ENCODE measurements at places on chromosomes 7 and 10.

GRCh38 chr7:38563741-38564140 is 67.4 kb downstream of the AMPH start:
- no peak for DNase-seq

DNA sequence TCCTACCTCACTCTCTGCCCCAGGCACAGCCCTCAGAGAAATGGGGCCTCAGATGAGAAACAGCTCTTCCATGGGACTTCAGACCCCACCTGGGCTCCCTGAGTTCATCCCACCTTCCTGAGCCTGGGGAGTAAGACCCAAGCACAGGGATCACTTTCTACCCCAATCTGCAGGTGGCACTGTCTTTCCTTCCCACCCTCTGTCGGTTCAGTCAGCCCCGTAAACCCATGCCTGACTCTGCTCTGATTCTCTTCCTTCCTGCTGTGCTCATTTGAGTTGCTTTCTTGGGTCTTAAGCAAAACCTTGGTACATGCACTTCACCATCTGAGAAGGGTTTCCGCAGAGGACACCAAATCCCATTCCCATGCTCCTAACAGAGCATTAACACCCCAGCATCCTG is 306.4 kb upstream of the CDC14C start:
- DNase-seq = no peak

DNA sequence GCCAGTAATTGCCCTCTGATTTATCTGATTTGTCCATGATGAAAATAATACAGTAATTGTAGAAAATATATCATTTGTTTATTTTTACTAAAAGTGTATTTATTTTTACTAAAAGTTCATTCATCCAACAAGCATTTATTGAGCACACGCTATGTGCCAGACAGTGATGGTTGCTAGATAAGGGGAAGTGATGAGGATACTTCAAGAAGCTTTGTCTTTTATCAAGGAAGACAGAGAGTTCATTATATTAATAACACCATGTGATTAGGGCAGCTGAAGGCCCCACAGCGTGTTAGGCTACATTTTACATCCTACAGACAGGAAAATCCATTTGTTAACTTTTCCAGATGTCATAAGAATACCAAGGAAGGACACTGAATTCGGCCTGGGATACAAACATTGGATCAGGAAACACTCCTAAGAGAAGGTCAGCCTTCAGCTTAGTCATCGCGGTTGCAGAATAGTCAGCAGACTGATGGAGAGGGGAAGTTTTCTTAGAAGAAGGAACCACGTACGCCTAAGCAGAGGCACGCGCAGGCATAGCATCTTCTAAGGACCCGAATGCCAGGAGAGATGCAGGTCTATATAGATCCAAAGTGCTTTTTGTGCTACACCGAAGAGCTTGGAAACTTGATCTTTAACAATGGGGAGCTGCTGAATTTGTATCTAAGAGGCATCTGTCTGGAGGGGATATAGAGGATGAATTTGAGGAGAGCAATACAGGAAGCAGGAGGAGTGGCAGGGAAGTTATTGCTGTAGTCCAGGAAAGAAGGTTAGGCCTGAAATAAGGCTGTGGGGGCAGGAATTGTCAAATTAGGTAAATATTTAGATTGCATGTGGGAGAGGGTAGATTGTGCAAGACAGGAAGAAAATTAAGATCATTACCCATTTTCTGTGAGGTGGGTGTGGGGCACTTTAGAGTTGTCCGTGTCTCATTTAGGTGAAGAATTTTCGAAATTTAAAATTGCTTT is 85.7 kb downstream of the LRGUK start:
- DNase-seq = no peak

- DNase-seq = no peak
Observed at GRCh38 chr10:132199854-132200311, 13.1 kb downstream of the DPYSL4 start.

- no peak for DNase-seq
Observed at GRCh38 chr10:62637249-62638061, 167.1 kb upstream of the ADO start.

DNA sequence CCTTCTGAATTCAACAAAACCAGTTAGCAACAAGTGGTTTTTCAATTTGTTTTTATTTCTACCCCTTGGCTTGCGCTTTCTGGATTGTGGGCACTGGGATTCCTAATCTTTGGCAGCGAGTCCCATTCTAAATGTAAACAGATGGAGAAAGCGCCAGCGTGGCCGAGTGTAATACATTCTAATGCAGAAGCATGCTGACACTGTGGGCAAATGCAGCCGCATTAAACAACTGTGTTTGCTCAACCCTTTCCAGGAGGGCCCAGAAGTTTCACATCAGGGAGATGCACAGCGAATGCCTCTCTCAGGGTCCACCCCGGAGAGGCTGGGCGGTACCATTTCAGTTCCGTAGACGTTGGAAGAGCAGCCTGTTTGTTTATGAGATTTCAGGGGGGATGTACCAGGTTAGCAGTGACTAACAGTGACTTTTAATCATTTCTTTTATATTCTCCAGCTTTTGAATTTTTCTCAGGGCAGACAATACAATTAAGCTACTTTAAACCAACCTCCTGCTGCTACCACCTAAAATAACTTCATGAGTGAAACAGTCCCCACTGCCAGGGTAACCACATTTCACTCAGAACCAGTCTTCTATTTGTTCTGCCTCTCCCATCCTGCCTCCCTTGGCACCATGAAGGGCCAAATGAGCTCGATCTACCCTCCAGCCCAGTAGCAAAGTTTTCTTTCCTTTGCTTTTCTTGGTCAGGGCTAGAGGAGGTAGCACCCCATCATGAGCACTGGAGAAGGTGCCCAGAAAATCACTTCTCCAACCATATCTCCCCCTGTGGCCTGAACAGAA is 164.2 kb upstream of the ITGB1 start:
- no peak for DNase-seq

DNA sequence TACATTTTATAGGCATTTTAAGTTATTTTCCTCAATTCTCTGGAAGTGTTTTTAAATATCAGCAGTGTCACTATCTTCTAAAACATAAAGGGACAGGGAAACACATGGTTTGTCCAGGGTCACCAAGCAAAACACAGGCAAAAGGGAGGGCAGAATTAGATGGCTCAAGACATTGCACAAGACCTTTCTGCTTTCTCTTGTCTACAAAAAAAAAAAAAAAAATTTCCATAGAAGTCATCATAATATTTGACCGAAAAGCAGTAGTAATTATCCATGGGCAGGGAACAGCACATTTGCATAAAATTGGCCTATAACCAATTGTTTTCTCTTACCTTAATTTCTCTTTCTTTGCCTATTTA is 703.1 kb upstream of the FZD8 start:
- no peak for DNase-seq

- DNase-seq = no peak
Observed at GRCh38 chr10:78896159-78896928, 172.4 kb upstream of the ZMIZ1 start.

DNA sequence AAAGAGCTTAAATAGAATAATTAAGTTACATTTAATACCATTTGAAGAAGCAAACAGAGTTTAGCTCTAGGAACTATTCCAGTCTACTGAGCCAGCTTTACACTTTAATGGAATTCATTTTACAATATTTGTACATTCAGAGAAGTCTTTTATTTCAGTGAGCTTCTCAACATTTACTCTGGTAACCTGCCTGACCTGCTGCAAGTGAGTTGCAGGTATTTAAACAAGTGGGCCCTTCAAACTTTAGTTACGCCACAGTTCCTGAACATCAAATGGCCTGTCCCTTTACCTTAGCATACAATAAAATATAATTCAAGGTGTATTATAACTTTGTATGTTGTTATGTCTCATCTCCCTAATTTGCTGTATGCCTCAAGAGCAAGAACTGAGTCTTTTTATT is 121.6 kb upstream of the SEMA3C start:
- DNase-seq = no peak

GRCh38 chr10:48187713-48188485 is 86.6 kb downstream of the FRMPD2 start:
- no peak for DNase-seq

- DNase-seq = peak; percentile 39
Observed at GRCh38 chr10:119360181-119360921, 153.0 kb downstream of the GRK5 start.

DNA sequence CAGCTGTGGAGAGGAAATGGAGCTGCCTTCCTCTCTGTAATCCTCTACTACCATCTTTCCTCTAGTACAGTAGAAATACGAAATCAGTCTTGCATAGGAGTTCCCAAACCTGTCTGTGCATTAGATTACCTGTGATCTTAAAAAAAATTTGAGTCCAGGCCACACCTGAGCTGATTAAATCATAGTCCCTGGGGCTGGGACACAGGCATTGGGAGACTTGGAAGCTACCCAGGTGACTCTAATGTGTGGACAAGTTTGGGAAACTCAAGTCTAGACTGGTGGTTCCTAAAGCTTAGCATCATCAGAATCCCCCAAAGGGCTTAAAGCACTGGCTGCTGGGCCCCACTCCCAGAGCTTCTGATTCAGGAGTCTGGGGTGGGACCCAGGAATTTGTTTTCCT is 152.7 kb upstream of the GLI3 start:
- no peak for DNase-seq

DNA sequence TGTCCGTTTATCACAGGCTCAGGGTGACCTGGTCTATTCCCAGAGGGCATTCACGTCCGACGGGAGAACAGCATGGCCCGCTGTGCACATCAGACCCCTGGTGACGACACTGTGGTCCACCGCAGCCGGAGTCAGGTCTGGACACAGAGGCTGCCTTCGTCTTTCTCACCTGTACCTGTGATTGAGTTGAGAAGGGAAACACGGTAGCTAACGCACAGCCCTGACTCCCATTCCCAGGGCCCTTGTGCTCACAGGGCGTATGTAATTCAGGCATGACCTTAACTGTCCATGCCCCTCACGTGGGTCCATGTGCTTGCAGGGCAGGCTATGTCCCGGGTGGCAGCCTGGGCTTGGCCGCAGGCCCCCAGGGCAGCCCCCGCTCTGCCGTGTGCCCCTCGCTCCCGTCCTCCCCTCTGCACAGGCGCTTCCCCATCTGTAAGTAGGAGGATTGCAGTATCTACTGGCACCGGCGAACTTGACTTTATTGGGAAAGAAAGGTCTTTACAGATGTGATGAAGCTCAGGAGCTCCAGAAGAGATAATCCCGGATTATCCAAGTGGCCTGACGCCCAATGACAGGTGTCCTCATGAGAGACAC is 221.3 kb upstream of the TCERG1L start:
- no peak for DNase-seq

DNA sequence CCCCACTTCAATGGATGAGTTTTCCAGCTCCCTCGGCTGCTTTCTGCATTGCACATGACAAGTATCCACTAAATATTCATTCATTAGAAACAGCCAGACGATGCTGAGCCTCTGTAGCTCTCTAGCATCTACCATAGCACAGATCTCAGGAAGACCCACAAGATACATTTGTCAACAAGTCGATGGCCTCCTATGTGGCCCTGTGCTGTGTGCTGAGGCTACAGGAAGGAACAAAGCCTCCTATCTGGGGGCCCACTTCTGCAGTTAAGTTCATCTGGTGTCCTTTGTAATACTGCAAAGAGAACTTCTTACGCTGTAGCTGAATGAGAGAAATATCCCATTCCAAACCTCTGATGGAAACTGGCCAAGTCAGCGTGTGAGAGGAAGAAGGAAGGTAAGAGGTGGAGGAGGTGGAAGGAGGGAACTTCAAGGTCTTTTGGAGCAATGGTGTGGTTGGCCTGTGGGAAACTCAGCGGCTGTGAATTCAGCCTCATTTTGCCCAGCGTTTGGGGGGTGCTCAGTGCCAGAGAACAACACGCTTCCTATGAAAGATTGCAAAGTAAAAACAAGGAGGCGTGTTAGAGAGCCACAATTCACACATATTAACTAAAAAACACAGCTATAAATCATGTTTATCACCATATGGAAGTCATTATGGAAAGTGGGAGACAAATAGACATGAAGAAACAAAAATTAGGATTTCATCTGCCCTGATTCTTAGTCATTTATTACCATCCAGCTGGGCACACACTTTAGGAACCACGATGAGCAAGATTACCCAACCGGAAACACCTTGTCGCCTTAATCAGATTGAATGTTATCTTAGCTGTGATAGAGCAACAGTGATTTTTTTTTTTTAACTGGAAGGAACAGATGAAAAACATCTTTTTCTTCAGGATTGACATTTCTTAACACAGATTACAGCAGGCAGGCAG is 62.2 kb upstream of the USP6NL start:
- no peak for DNase-seq

DNA sequence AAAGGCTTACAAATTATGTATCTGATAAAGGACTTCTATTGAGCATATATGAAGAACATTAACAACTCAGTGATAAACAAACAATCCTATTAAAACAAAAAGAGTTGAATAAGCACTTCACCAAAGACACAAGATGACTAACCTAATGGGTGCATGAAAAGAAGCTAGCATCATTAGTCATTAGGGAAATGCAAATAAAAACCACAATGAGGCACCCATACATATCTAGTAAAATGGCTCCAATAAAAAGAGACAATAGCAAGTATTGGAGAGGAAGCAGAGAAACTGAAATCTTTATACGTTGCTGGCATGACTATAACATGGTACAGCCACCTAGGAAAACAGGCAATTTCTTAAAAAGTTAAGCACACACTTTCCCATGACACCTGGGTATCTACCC is 77.6 kb upstream of the ZMIZ1 start:
- DNase-seq = no peak

DNA sequence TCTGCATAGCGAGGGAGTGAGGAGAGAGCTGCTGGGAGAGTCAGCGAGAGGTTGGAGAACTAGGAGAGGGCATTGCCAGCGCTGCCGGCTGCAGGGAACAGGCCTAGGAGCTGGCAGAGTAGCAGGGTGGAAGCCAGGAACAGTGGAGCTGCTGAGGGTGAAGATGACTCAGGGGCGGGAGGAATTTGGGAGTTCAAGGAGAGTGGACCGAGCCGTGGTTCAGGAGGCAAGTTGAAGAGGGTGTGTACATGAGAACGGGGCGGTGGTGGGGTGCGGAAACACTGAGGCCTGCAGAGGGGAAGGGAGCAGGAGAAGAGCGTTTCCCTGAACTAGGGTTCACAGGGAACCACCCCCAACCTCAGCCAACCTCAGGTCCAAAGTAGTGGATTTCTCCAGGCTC is 31.5 kb downstream of the HIF1AN start:
- no peak for DNase-seq

GRCh38 chr7:141442781-141443180 is 108.4 kb upstream of the AGK start:
- DNase-seq = no peak

- DNase-seq = no peak
Observed at GRCh38 chr7:105691082-105691679, 109.9 kb upstream of the EFCAB10 start.

All from A549 (cell line).